ENCODE measurements at places on chromosomes 6 and 20.

DNA sequence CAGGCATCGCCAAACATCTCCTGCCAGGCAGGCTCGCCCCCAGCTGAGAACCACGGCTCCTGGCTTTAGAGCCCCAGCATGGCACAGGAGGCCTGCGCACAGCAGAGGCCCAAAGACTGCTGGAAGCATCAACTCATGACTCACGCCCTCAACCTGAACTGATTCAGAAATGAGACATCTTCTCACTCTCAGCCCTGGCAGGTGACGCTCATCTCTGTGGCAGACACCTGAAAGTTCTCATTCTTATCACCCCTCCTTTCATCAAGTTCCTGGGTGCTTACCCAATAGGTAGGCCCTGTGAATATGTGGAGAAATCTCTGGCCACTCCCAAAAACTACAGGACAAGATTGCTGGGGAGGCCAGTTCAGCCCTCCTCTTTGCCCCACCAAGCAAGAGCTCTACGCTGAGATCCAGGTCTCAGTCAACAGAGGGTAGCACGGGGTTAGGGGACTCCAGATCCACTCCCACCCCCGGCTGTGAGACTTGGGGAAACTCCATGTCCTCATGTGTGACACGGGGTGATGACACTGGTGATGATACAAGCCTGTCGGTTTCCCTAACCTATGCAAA, 11.3 kb downstream of the NFATC2 start:
- DNase-seq = no peak

GRCh38 chr6:16711546-16712254, 49.6 kb downstream of the ATXN1 start:
- no peak for DNase-seq

DNA sequence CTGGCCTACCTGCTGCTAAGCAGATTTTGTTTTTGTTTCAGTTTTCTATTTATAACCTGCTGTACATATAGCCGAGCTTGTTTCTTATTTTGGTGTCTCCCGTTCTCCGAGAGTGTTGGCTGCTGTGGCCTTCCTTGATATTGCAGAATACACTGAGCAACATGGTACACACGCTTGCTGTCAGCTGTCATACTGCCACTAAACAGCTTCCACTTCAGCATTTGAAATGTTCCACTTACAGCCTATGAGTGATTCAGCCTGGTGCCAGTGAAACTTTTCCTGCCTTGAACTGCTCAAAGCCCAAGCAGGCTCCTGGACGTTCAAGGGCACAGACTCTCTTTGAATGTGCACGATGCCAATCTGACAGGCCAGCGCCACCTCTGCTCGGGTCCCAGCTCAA, 87.1 kb downstream of the PSMG4 start:
- no peak for DNase-seq

- DNase-seq = no peak
Observed at GRCh38 chr20:61935926-61936700, 129.6 kb downstream of the TAF4 start.

DNA sequence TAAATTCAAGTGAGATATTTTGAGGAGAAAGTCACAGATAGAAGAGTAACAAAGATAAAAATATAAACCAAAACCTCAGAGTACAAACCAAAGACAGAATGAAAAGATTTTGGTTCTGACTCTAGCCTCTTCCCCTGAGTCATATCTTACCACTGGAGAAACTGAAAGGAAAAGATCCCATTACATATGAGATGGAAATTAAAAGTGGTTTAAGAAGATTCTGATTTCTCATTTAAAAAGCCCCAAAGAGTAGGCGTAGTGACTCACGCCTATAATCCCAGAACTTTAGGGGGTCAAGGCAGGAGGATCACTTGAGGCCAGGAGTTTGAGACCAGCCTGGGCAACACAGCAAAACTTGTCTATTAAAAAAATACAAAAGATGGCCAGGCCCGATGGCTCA, 30.6 kb downstream of the SPINT4 start:
- no peak for DNase-seq

DNA sequence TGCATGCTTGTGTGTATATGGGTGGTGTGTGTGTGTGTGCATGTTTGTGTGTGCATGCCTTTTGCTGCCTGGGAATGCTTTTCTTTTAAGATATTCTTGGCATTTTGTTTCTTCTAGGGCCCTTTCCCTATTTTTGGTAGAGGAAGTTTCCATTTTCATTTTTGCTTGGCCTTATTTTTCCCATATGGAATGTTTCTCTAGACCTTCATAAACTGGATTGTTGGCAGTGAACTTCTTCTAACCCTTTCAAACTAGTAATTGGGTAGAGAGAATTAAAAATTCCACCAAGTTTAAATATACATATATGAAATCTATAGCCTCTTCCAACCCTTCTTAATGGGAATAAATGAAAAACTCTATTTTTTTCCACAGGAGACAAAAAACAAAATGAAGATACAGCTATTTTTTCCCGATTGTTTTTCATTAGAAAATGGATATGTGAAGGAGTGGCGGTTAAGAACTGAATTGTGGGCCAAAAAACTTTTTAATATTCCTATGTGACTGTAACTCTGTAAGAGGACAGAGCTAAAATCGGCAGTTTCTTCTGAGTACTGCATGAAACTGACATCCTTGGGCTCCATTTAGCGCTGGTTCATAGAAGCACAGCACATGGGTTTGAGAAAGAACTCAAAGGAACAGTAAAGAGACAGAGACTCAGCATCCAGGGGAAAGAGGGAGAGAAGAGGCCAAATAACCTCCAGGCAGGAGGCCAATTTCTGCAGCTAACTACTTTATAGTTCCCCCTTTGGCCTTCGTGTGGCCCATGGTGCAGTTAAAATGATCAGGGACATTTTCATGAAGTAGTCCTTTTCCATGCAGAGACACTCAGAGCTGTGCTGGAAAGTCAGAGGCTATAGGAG, 102.1 kb downstream of the TMEM170B start:
- no peak for DNase-seq

GRCh38 chr20:37494796-37495195, 26.3 kb upstream of the NNAT start:
- no peak for DNase-seq

All from NCI-H524 (cell line).